ENCODE measurements at places on chromosomes 1 and 21. TPM values are rescaled to one million over a fixed set of nuclear protein-coding genes. Genes with fewer than 3 reads are reported as not detected.

Gene DDOST
- 103 TPM for total RNA-seq

GRCh38 chr1:160608057-160608456, 28.8 kb upstream of the CD84 start:
- no peak for DNase-seq

- no peak for DNase-seq
These were observed 9.0 kb downstream of the ARHGEF2 start for GRCh38 chr1:155969377-155969791.

GRCh38 chr1:22090867-22091266, 38.4 kb downstream of the CDC42 start:
- no peak for DNase-seq

Gene MCOLN2
- 133 TPM for total RNA-seq

- DNase-seq, result no peak
These were observed 35.3 kb downstream of the RGS8 start for GRCh38 chr1:182649041-182649440.

Gene FALEC
- not detected for total RNA-seq

Gene REN
- not detected for total RNA-seq

- no peak for DNase-seq
These were observed 43.9 kb downstream of the PARP1 start for GRCh38 chr1:226363801-226364513.

DNA sequence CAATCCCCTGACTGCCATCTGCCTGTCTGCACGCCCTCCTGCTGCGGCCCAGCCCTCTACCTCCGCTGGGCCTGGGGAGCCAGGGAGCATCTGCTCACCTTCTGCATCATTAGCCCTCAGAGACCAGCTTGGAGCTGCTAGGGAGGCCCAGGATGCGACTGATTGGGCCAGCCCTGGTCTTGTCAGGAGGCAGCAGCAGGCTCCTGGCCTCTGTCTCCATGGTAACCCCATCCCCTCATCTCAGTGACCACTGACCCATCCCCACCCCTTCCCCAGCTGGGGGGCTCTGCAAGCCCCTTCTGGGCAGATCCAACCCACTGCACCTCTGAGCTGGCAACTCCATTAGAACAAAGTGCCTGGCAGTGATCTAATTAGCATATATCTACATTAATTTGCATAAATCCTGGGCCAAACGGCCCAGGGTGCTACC, 37.7 kb downstream of the NKAIN1 start:
- no peak for DNase-seq

Gene SPRR1B
- total RNA-seq, result not detected

- no peak for DNase-seq
These were observed 20.0 kb upstream of the BCAR3 start for GRCh38 chr1:93701629-93702028.

DNA sequence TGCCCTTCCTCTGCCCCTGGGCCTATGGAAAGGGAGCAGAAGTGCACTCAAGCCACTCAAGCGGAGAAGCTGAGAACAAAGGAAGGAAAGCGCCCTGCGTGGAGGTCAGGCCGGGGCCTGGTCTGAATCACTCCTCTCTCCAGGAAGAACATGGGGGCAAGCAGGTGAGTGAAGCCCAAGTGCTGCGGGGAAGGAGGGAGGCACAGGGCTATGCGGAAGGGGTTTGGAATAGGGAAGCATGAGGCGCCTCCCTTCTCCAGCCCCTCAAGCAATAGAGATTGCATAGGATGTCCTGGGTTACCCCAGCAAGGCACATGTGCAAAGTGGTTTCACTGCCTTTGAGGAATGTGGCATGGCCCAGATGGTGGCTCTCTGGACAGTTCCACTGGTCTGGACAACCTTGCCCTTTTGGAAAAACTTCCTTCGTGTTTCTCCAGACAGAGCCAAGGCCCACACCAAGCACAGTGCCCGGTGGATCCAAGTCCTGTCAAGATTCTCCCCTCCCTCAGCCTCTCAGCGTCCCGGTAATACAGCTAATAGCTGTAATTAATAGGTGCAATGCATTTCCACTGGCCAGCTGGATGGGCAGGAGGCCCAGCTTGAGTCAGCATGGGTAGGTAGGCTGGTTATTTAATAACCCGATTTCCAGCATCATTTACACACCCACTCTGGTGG, 13.7 kb downstream of the BLACAT1 start:
- DNase-seq, result no peak

- no peak for DNase-seq
These were observed 6.6 kb downstream of the PEX10 start for GRCh38 chr1:2405588-2406295.

DNA sequence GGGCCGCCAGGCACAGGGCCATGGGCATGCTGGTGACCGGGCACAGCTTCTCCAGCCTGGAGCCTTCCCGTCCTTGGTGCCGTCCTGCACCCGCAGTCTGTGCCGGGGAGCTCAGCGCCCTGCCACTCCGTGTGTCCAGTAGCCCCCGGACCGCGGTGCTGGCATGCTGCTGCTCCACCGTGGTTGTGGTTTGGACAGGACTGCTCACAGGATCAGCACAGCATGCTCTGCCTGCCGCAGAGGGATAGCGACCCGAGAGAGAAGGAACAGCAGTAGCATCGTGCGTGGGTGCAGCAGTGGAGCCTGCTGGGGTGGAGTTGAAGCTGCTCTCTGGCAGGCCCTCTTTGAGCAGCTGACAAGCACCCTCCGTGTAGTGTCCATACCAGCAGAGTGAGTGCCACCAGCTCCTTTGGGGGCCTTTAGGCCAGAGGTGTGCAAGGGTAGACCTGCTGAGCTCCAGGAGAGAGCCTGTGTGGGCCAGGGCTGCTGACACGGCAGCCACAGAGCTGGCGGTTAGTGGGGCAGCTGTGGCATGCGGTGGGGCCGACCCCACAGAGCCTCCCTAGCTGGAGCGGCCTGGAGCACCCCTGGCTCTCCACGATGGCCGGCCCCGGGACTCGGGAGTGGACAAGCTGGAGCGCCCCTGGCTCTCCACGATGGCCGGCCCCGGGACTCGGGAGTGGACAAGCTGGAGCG, 6.4 kb upstream of the PCBP3 start:
- no peak for DNase-seq
